Neural crest cell (in vitro differentiated cells): ENCODE measurements at places on chromosomes 12 and 14.

- no peak for DNase-seq
Observed at GRCh38 chr14:77681196-77682157, 26.3 kb downstream of the ALKBH1 start.

DNA sequence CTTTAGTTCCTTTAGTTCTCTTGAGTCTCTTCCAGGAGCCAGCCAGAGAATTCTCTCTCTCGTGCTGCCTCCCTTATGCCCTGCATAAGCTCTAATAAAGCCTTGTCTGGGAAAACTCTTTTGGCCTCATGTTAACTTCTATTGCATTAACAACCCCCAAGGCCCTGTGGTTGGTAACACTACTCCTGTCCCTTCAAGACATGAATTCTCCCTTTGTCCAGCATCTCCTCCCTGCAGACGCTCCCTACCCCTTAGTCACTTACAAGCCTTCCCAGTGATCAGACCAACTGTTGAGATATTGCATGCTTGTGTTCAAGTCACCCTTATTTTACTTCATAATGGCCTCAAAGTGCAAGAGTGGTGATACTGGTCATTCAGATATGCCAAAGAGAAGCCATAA lies 12.1 kb downstream of the LTBR start:
- no peak for DNase-seq

DNA sequence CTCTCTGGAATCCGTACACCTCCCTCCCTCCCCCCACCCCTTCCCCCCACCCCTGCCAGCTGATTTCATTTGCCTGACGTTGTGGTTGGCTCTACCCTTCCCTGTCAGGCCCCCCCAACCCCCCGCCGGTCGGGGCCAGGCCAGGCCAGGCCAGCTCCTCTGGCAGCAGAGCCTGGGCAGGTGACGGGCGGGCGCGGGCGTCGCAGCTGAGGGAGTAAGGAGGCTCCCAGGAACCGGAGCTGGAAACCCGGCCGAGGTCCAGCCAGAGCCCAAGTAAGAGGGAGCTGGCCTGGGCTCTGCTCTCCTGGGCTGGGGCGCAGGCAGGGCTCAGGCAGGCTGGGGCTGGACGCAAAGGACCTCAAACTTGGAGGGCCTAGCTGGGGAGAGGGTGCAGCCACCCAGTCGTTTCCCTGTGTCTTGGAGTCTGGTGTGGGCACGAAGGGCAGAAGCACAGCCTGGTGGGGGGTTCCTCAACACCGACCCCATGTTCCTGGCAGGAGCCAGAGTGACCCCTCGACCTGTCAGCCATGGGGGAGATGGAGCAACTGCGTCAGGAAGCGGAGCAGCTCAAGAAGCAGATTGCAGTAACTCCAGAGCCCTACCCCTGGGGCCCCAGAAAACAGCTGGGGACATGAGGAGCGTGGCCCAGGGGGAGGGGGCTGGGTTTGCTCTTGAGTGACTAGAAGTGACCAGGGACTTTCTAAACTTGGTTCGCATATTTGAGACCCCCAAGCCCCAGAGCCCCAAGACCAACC lies at the start of gene GNB3:
TSS of gene GNB3 (plus strand) at position 165 of the 755 bp plus-strand sequence. CDS start at position 528, 363 bp downstream.
- DNase-seq = no peak

- no peak for DNase-seq
Observed at GRCh38 chr14:104420990-104421389, 158.6 kb upstream of the C14orf180 start.

- no peak for DNase-seq
Observed at GRCh38 chr12:25434515-25434914, 118.6 kb downstream of the LMNTD1 start.
